NCI-H524 (cell line): ENCODE measurements at places on chromosomes 5 and 9.

DNA sequence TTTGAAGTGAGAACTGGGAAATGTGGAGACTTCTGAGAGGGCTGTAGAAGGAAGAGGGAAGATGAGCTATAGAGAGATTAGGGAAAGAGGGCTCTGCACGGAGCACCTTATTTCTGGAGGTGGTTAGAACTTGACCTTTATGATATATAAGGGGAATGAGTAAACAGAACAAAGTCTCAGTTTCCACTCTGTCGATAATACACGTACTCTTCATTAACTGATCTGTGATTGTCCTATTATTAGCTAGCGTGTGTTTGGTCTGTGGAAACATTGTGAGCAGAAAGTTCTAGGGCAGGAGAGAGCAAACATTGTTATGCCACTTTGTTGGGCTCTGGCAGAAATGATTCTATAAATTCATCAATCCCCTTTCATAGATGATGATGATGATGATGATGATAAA lies 118.5 kb downstream of the UGCG start:
- no peak for DNase-seq

GRCh38 chr9:15268782-15269181 lies 38.2 kb downstream of the TTC39B start:
- DNase-seq: no peak

DNA sequence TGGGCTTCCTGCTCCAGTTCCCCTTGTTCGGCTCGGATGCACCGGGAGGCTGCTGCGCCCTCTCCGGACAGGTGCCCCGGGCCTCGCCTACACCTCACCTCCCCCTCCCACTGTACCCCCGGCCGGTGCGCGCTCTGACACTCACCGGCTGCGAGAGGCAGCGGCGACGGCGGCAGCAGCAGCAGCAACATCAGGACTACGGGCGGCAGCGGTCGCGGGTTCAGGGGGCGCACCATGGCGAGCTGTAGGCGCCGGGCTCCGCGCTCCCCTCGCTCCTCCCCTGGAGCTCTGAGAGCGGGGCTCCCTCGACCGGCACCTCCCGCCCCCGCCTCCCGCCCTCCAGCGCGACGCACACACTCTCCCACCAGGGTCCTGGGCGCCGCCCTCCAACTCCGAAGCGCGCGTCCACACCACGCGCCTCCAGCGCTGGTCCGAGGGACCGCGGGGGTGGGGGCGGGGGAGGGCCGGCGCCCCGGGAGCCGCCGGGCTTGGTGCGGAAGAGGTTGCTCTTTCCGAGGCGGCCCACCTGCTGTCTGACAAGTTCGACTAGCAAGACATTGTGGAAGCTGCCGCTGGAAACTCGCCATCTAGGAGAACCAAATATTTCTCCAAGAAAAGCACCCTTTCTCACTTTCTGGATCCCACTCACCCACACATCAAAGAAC lies at the start of gene GFRA3:
Gene GFRA3 (minus strand): TSS at position 433 of the 665 bp plus-strand sequence. CDS start 197 bp downstream, at position 236.
- DNase-seq: peak; percentile 20

GRCh38 chr5:121296356-121296755 lies 555.3 kb upstream of the FTMT start:
- DNase-seq: no peak

DNA sequence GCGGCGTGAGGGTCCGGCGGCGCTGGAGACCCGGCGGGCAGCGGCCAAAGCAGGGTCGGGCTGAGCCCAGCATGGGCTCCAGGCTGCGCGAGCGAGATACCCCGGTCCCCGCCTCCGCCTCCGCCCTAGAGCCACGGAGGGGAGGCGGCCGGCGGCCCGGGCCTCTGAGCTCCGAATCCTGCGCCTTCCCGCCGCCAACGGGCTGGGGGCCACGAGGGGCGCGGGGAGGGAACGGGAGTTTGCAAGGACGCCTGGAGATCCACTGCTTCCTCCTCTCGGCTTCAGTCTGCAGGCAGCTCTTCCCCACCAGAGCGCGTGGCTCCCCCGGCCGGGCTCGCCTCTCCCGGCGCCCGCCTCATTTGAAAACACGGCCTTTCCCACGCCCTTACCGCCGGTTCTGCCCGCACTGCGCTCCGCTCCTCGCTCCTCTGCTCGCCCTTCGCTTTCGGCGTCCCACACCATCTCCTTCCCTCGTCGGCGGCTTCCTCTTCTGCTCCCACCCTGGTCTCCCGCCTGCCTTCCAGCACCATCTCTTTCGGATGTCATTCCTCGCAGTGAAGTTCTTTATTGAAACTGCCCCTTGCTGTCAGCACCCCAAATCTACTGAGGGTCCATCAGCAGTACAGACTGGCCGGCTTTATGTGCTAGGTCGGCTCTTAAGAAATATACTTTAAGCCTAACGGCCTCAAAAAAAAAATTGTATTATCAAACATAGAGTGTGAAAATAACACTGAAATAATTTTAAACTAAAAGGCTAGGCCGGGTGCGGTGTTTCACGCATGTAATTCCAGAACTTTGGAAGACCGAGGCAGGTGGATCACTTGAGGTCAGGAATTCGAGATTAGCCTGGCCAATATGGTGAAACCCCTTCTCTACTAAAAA lies 105.0 kb upstream of the FAM120A start:
- DNase-seq: peak; percentile 38

DNA sequence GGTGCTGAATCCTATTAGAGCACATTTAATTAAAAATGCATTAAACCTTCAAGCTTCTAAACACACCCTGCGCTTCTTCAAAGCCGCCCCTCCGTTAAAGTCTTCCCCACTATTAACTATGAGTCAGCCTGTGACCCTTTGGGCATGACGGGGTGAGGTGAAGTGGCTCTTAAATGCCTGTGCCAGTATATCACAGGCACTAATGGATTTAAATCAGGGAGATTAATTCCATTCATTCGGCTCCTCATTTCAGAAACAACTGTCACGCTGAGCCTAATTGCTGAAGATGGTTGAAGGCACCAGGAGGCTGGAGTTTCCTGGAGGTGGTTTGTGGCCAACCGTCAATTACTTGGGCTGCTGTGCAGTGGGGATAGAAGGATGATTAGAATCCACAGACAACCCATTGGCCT lies 192.6 kb upstream of the MSX2 start:
- DNase-seq: no peak

DNA sequence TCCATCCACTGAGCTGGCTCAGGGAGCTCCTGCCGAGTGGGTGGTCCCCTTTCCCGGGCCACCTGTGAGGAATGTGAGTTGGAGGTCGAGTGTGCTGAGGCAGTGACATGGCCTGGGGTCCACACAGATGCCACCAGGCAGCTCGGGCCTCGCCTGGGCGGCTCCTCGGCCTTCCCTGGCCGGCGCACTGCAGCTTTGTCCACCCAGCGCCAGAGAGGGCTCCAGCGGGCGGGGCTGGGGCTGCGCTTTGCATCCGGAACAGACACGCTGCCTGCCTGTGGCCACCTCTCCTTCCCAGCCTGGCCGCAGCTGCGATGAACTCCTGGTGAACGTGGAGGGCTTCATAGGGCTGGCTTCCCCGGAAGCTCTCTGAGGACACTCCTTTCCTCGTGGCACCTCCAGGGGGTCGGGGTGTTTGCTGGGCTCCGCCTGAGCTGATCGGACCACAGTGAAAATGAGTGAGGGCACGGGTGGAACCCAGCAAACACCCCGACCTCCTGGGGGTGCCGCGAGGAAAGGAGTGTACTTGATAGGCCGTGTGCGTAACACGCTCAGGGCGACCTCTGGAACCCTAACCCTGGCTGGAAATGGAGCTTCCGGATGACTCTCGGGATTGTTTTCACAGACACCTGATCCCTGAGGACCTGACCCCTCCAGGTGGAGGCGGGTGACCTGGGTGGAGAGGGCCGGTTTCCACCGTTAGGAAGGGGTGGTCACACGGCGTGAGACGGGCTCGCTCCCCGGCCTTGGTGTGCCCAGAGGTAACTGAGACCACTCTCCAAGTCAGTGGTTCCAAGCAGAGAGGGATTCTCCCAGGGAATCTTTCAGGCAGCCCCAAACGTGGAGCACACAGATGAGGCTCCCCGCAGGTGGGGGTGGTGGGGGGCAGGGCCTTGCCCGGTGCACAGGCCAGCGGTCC lies 31.8 kb upstream of the RXRA start:
- DNase-seq: no peak

- no peak for DNase-seq
Measured at GRCh38 chr5:11906497-11906896, 2.3 kb upstream of the CTNND2 start.

DNA sequence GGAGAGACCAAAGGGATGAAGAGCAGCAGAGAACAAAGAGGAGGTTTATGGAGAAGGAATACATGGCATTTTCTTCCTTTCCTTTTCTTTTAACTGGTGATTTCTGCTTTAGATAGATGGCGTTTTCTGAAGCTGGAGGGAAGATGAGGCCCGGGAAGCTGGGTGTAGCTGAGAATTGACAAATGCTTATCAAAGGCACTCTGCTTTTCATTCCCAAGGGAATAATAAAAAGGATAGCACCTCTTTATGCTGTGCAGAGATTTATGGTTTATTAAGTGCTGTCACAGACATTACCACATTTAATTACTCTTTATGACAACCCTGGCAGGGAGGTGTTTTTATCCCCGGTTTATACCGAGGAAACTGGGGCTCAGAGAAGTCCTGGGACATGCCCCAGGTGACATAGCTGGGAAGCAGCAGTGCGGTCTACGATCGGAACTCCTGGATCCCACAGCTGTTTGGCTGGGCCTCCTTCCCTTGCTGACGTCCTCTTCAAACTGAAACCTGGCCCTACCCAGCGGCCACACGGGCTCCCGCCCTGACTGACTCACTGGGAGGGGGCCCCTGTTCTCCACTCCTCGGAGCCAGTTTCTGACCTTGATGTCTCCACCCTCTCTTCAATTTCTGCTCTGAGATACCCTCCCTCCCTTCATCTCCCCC lies 8.2 kb upstream of the EPB41L4B start:
- peak; percentile 64 for DNase-seq

- no peak for DNase-seq
Measured at GRCh38 chr9:105357937-105358336, 89.9 kb upstream of the FSD1L start.

- no peak for DNase-seq
Measured at GRCh38 chr9:20495098-20495497, 127.2 kb downstream of the MLLT3 start.

DNA sequence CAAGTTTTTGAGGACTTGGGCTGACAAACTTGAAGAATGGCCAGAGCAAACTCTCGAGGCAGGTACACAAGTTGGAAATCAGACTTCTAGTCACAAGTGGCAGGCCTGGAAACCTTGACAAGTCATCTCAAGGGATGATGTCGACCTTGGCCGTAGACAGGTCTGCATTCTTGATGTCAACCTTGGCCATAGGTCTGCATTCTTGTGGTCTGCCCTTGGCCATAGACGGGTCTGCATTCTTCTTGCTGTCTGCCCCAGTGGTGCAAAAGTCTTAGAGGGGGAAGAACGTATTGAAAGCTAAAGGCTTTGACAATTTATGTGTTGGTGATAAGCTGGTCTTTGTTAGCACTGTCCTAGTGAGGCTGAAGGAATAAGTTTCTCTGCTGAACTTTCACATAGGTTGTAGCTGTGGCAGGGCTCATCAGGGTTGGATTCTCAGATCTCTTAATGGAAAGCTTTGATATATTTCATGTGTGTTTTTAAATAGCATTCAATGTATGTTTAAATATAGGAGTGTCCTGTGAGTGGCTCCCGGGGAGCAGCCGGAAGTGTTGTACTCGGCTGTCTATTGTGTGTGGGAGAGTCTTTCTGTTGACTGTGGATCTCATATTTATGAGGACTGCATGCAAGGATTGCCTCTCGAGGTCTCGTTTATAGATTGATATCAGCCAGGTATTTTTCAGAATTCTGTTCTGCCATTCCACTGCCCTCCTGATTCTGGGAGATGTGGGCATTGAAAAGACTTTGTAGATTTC lies 27.0 kb downstream of the SUB1 start:
- no peak for DNase-seq

DNA sequence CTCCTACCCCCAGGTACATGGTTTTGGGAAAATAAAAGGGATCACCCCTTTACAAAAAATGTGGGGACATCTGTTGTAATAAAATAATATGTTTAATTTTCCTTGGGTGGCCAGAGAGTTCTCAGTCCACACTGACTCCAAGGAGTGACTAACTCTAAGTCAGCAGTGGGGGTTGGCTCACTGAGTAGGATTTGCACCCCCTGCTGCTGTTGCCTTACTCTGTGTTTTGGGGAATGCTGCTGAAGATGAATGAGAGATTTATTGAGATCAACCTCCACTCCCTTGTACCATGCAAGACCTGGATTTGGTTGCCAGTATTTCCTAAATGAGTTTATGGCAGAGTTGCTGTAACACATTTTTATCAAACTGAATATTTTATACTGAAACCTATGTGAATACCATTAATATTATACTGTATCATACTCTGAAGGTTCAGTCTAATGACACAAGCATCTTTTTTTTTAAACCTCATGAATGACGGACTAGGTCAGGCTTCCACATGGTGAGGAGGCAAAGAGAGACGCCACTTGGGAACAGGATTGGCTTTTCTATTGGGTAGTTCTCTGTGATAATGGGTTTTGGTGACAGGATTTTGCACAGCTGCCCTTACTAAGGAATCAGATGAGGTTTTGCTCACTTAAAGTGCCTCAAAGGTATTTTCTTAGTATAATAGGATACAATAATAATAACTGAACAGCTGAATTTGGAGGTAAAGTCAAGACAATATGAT lies 121.3 kb upstream of the OSMR start:
- DNase-seq: no peak

DNA sequence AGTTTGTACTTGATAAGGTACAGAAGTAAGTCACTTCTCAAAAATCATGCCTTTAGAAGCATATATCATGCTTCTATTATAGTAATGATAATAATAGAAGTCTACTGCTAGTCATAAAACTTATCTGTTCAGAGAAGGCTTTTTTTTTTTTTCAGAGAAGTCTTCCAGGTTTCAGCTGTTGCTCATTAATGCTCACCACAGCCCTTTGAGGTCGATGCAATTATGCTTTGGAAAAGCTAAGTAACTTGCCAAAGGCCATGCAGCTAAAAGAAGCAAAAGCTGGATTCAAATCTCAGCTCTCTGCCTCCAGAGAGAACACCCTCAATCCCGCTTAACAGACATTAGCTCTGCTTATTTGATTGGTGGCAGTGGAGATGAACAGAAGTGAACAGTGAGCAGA lies 150.8 kb downstream of the DOCK8 start:
- no peak for DNase-seq

DNA sequence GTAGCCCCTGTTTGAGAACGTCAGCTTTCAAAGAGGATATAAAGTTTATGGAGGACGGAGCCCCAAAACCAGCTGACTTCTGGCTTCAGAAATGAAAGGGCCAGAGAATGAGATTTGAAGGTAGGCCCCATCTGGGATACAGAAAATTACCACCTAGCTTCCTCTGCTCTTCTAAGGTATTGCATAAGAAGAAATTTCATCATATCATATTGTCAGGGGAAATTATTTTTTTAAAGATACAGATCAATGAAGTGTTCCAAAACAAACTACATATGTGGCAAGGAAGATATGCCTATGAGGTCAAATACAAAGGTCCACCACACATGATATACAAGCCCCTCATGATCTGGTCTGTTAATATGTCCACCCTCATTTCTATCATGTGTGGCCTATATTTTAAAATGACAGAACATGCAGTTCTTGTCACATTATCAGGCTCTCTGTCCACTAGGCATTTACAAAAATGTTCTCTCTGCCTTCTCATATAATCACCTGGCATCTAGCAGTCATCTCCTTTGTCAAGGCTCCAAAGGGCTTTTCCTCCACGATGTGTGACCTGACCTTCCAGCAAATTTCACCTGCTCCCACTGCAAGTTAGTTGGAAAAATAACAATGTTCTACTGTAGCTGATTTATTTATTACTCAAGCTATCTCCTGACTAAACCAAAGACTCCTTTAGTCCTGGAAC lies 83.1 kb downstream of the DPYSL3 start:
- no peak for DNase-seq
